ENCODE measurements at places on chromosomes 4 and X.

- DNase-seq = no peak
These were observed 1529.1 kb upstream of the ADGRL3 start for GRCh38 chr4:59671037-59671436.

- no peak for DNase-seq
These were observed 33.8 kb downstream of the RBBP7 start for GRCh38 chrX:16836371-16836770.

DNA sequence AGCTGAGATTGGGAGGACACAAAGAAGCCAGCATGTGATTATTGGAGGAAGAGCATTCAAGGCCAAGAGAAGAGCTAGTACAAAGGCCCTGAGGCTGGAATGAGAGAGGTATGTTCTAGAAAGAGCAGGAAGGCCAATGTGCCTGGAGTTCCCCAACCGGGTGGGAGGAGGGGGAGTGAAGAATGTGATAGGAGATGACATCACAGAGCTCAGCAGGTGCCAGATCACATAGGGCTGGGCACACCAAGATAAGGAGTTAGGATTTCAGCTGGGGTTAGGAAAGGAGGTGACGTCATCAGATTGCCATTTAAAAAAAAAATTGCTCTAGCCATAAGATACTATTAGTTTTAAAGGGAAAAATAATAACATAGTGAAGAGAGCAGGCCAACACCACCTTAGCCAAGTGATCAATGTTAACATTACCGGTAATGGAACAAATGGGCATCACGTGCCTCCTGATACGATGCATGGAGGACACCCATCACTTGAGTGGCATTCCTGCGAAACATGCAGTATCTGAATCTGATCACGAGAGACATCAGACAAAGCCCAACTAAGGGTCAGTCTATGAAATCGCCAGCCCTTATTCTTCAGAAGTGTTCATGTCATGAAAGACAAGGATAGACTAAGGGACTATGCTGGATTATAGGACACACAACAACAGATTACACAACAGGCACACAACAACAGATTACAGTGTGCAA lies 344.3 kb downstream of the BCOR start:
- no peak for DNase-seq

DNA sequence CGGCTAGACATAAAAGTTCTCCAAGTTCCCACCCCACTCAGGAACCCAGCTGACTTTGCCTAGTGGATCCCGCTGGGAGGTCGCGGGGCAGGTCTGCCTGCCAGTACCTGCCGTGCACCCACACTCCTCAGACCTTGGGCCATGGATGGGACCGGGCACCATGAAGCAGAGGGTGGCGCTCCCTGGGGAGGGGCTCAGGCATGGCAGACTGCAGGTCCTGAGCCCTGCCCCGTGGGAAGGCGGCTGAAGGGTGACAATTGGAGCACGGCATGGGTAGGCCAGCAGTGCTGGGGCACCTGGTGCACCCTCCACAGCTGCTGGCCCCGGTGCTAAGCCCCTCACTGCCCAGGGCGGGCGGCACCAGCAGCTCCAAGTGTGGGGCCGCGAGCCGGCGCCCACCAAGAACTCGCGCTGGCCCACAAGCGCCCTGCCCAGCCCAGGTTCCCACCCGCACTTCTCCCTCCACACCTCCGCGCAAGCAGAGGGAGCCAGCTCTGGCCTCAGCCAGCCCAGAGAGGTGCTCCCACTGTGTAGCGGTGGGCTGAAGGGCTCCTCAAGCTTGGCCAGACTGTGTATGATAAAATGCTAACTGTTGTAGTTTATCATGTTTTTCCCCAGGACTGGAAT lies 63.1 kb downstream of the UGT2A2 start:
- no peak for DNase-seq

DNA sequence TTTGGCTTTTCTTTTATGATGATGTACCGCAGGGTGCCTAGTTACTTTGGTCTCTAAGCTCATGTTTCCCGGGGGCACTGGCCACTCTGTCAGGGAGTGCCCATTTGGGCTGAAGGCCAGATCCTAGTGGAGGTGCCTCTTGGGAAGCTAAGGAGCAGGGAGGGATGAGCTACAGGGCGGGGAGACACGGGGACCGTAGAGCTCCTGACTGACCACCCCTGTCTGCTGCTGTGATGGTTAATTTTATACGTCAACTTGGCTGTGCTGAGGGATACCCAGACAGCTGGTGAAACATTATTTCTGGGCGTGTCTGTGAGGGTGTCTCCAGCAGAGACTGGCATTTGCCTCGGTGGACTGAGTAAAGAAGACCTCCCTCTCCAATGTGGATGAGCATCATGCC lies 24.9 kb upstream of the CLDN24 start:
- no peak for DNase-seq

DNA sequence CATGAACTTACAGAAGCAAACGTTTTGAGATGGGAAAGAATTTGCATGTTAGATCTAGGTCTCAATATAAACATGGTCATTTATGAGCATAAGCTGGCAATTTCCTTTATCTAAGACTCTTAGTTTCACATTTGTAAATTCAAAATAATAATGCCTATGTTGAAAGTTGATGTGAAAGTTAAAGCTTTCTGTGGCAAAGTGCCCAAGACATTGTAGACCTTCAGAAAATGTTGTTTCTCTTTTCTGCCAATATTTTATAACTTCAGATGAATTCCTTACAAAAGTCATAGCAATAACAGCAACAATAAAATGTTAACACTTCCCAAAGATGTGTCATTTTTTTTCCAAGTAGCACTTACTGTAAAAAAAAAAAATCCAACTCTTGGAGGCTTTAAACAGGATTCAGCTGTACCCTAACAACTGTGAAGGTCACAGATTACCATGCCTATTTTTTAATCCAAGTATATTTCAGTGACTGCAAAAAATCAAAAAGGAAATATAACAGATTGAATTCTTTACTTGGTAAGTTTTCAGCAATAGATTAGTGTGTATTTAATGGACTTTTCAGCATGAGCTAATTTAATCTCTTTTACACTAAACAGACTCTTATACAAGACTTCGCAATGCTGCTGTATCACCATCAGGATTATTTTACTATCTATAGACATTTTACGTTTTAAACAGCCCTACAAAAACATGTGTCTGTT lies 206.5 kb upstream of the PDE5A start:
- no peak for DNase-seq

DNA sequence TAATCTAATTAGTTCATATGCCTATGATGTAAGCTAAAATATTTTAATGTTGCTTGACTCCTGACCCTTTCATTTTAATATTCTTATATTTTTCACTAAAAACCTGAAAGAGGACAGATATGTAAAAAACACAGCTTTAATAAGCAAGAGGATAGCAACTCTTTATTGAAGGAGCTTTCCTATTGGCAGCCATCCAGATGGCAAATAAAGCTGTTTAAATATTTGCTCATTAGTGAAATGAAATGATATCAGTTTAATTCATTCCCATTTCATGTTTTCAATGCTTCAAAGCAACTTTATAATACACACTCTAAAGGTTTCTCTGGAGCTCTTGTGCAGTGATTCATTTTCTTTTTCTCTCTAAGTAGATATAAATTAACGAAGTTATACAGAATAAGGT lies 473.4 kb downstream of the PCDH7 start:
- DNase-seq = no peak

DNA sequence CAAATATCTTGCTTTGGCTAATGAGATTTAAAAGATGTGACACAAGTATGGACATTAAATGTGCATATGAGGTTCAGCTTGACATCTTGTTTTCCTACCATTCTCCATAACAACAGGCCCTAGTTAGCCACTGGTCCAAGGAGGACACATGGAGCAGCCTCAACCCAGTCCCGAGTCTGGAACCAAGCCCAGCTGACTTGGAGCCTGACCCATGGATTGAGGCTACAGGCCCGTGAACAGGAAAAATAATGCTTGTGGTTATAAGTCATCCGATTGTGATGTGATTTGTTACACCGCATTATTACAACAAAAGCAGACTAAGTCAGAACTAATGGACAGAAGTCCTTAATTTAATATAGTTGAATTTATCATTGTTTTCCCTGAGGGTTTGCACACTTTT lies 123.2 kb upstream of the BANK1 start:
- DNase-seq = no peak

DNA sequence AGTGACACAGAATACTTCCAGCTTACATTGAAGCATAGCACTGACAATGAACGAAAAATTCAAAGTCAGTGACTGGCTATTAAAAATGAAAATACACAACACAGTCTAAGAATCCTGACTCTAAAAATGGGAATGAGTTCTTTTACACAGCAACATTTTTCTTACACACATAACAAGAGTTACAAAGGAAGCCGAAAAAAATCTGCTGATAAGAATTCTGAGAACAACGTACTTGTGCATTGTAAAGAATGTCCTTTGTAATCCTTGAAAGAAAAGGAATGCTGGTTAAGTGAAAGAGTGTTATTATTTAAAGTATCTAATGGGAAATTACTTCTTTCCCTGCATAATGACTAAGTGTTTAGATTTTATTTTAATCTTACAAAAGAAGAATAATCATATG lies 199.4 kb downstream of the PRDM5 start:
- DNase-seq = no peak

- no peak for DNase-seq
These were observed 77.8 kb downstream of the CD38 start for GRCh38 chr4:15855804-15856475.

GRCh38 chr4:144655491-144655890 lies 9.5 kb downstream of the HHIP start:
- no peak for DNase-seq

GRCh38 chr4:151624626-151625565 lies 135.9 kb downstream of the GATB start:
- DNase-seq = no peak

- no peak for DNase-seq
These were observed 2.3 kb upstream of the AASDH start for GRCh38 chr4:56389558-56389957.

DNA sequence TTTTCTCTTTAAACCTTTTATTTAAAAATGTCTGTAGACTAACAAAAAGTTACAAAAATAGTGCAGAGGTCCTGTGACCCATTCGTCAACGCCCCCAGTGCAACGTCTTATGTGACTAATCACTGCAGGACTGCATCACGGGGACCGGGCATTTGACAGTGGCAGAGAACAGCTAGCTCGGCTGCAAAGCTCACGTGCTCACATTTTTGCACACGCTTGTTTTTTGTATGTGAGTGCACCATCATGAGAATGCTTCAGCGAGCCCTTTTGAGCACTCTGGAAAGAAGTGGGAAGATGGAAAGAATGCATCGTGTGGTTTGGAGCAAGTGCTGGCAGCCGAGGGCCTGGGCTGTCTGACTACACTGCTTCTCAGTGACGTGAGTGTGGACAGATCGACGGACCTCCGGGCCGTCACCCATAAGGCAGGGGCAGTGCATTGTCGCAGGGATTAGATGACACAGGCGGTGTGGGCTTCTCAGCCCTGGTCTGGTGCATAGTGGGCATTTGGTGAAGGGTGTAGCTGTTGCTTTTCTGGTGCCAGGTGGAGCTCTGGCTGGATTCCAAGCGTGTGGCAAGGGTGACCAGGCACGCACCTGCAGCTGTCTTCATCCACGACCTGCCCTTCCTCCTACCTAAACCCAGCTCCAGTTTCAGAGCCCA lies 17.7 kb downstream of the SPON2 start:
- no peak for DNase-seq

DNA sequence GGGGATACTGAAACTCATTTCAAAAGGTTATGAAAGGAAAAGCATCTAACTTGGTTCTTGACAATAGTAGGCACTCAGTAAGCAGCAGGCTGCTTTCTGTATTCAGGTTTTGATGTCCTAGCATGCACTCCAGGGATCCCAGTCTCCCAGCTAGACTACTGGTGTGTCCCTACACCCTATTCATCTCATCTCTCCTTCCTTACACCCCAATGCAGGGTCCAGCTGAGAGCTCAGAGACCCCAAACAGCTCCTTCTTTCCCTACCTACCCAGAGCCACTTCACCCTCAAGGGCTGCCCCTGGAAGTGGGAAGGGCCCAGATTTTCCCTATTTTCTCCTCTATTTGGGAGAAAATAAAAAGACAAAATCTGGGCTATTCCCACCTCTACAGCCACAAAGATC lies 1.6 kb upstream of the EFNB1 start:
- no peak for DNase-seq

DNA sequence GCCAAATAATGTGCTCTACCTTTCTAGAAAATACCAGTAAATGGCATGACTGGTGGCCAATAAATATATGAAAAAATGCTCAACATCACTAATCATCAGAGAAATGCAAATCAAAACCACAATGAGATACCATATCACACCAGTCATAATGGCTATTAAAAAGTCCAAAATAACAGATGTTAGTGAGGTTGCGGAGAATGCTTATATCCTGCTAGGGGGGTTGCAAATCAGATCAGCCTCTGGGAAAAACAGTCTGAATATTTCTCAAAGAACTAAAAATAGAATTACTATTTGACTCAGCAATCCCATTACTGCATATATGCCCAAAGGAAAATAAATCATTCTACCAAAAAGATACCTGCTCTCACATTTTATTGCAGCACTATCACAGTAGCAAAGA lies 115.1 kb downstream of the RASGEF1B start:
- DNase-seq = no peak

DNA sequence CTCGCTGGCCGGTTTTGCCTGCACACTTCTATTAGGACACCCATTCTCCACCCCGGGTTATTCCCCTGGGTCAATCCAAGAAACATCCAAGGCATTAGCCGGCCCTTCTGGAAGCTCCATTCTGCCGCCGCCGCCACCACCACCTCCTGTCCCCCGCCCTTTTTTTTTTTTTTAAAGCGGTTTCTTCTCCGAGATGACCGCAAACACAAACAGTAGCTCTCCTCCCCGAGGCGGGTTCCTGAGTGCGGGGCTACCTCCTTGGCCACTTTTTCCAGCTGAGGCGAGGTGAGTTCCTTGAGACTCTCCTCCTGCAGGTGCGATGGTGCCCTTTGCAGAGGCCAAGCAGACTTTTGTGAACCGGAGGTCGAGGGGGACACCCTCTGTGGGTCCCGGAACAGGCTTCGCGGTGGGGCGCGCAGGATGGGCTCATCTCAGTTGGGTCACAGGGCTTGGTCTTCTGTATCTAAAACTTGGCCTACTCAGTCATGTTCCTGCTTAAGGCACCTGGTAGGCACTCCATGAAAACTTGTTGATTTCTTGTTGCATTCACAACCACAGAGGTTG lies 930 bp downstream of the NWD2 start:
- no peak for DNase-seq

- no peak for DNase-seq
These were observed 34.6 kb downstream of the CNKSR2 start for GRCh38 chrX:21408788-21409187.

DNA sequence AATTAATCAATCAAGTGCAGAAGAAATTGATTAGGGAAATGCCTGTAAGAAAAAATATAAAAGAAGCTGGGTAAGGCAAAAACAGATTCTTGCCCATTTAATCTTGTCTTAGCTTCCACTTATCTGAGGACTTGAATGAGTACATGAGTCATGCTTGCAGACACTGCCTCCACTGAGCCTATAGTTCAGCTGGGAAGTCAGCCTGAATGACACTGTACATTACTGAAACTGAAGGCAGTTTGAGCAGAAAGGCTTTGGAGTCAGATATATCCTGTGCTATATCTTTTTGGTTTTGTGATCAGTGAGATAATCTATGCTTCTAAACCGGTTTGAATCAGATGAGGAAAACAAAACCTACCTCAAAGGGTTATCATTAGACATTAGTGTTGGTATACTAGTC lies 61.3 kb downstream of the NUDT11 start:
- DNase-seq = no peak

- no peak for DNase-seq
These were observed 24.5 kb downstream of the TMSB4X start for GRCh38 chrX:12999422-12999821.

Data from left forelimb (tissue), 1 donor.